ENCODE measurements at places on chromosomes 7 and 10.

- no peak for DNase-seq
Observed at GRCh38 chr10:29041616-29042015, 247.3 kb upstream of the LYZL1 start.

DNA sequence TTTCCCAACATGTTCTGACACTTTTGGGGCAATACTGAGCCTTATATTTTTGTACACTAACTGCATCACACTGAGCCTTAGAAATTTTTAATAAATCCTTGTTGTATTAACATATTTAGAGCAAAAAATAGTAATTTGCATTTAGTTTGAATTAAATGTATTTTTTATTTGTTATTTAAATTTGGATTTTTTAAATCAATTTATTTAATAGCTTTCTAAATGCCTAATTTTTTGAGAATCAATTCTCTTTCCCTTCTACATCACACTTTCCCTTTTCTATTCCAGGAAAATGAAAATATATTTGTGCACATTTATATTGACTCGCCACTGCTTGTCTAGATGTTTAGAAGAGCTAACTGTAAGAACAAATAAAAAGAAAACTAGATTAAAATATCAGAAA, 414.6 kb upstream of the POM121L12 start:
- DNase-seq, result no peak

DNA sequence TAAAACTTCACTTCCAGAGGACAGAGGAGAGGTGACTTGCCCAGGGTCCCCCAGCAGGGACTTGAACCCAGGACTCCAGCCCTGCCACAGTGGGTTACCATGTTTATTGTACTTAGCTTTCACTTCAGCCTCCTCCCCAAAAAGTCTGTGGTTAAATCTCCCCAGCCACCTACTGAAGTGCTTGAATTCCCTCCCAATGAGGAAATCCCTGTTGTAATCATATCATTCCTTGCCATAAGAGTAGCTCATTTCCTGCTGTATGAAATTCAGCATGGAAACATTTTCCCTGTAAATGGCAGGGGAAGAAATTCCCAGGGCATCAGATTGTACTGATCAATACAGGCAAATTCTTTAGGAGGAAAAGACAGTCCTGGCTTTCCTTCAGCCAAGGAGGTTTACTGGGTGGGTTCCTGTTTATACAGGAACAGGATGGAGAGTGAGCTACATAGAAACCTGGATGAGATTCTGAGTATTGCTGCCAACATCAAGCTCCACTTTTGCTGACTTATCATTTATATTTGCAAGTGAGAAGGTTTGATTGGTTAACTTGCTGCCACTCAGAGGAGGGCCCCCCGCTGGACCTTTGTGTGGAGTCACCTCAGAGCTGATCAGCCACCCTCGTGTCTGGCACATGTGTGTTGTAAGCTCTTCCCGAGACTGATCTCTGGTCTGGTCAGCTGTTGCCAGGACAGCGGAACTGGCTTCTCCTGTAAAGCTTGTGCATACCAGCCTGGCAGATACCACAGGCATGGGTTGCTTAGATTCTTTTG, 16.4 kb upstream of the PDZD8 start:
- peak; percentile 81 for DNase-seq

DNA sequence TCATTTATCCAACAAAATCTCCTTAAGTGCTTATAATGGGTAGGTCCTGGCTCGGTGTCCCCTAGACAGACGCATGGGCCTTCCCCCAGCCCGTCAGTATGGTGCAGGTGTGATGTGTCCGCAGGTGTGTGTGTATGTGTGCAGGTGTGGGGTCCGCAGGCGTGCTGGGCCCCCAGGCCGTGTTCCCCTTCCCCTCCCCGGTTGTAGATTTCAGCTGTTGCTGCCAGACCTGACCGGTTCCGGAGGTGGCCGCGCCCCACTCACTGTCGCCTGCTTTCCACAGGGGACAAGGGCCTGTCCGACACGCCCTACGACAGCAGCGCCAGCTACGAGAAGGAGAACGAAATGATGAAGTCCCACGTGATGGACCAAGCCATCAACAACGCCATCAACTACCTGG, 50.5 kb downstream of the FIGNL1 start:
- no peak for DNase-seq

DNA sequence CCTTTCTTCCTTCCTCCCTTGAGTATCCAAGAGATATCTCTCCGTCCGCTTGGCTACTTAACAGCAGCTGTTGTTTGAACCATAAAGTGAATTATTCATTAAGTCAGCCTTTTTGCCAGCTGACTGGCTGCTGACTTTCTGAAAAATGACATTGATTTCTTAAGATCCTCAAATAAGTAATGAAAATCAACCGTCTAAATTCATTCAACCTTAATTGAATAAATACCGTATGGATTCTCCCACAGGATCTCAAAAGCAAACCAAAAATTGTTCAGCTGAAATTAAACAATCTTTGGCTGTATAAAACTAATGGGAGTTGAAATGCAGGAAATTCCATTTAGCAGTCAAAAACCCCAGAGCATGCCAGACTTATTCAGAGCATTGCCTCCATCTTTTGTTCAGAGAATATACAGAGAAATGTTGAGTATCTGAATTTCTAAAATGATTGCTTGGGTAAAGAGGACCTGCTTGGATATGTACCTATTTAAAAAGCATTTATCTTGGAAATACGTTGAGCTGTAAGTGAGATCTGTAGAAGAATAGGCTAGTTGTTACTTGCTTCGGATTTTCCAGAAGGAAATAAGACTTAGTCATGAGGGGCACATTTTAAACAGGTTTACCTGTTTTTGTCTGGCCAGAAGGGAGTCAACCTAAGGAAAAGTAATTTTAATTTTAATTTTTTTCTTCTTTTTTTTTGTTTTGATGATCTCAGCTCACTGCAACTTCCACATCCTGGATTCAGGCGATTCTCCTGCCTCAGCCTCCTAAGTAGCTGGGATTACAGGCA, 136.2 kb downstream of the PLXDC2 start:
- no peak for DNase-seq

DNA sequence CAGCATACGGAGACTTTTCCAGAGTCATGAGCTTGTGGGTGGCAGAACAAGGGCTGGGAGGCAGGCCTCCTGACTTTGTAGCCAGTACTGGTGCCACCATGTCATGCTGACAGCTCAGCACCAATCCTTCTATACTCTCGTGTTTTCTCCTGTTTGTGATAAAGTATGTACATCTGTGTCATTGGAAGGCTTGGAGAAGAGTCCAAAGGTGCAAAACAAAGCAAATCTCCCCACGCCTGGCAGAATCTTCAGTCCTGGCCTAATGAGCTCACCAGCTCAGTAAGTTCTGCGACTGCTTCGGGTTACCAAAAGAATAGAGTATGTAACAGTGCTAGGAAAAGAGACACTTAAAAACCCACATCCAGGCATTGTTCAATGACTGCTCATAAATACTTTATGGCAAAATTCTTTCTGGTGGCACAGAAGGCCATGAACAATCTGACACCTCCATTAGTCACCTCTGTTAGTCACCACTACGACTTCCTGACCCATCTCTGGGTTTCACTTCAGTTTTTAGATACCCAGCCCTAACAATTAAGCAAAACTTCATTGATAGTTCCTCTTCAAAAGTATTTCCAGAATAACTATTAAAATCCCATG, 24.5 kb downstream of the STEAP1 start:
- DNase-seq, result peak; percentile 70

DNA sequence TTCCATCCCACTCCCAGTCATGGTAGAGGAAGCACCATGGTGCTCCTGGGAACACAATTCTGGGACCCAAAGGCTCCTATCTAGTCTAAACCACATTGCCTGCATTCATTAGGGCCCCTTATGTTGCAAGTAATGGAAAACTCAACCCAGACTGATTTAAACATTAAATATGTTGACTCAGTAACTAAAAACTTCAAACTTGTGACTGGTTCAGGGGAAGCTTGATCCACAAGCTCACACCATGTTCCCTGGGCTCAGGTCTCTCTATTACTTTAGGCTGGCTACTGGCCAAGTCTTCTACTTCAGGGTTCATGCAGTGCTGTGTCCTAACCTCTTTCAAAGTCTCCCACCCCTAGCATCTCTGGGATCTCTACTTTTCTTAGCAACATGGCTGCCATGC, 13.1 kb downstream of the WNT16 start:
- DNase-seq, result no peak

GRCh38 chr7:139557857-139558581, 34.5 kb downstream of the CLEC2L start:
- no peak for DNase-seq

DNA sequence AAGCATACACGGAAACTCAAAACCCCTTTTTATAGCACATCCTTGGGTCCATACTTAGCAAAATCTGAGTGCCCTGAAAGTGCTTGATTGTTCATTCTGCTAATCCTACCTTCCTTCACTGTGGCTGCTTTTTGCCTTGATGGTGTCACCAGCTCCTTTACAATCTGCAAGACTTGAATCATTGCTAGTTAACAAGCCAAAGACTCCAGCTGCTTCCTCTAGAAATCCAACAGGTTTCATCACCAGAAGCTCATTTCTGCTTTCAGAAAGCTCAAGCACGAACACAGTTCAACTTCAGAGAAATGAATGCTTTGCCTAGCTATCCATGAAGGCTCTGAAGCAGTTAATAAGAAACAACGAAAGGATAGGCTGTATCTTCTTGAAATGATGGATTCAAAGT, 38.0 kb downstream of the USP6NL start:
- DNase-seq, result peak; percentile 28

- DNase-seq, result no peak
Observed at GRCh38 chr10:84946904-84947303, 618.5 kb downstream of the CCSER2 start.

DNA sequence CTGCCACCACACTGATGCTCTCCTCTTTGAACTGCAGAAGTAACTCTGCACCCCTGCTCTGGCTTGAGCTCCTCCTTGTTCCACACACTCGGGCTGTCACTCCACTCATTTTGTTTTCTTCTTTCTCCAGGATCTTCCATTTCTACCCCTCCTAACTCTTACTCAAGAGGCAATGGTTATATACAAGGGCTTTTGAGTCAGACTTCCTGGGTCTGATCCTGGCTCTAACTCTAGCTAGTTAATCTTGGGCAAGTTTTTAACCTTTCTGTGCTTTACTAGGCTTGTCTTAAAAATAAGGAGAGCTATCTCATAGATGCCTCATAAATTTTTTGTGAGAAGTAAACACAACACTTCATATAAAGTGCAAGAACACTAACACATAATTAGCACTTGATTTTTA, 45.3 kb upstream of the GNAI1 start:
- DNase-seq, result no peak

All from astrocyte of the hippocampus (primary cell).